ENCODE measurements at places on chromosomes 1 and 21.

GRCh38 chr1:205604059-205604458, 27.8 kb downstream of the ELK4 start:
- DNase-seq: no peak

- peak; percentile 77 for DNase-seq
These were observed 56.9 kb downstream of the ADAMTS5 start for GRCh38 chr21:26909972-26910371.

DNA sequence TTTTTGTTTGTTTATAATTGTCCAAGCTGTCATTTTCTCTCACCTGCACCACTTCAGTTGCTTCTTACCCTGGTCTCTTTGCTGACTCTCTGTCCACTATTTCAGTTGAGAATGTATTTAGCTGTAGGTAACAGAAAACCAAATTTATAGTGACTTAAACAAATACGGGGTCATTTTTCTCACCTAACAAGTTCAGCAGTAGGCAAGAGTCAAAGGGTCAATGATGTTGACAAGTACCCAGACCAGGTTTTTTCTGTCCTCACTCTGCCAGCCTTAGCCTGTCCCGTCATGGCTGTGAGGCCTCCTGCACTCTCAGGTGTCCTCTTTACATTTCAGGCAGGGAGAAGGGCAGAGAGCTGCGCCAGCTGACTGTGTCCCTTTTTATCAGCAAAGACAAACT, 11.8 kb downstream of the RIIAD1 start:
- DNase-seq: no peak

- DNase-seq: peak; percentile 67
These were observed 47.5 kb downstream of the YARS1 start for GRCh38 chr1:32769524-32770220.

GRCh38 chr1:44985747-44986359, 542 bp downstream of the EIF2B3 start:
- DNase-seq: no peak

DNA sequence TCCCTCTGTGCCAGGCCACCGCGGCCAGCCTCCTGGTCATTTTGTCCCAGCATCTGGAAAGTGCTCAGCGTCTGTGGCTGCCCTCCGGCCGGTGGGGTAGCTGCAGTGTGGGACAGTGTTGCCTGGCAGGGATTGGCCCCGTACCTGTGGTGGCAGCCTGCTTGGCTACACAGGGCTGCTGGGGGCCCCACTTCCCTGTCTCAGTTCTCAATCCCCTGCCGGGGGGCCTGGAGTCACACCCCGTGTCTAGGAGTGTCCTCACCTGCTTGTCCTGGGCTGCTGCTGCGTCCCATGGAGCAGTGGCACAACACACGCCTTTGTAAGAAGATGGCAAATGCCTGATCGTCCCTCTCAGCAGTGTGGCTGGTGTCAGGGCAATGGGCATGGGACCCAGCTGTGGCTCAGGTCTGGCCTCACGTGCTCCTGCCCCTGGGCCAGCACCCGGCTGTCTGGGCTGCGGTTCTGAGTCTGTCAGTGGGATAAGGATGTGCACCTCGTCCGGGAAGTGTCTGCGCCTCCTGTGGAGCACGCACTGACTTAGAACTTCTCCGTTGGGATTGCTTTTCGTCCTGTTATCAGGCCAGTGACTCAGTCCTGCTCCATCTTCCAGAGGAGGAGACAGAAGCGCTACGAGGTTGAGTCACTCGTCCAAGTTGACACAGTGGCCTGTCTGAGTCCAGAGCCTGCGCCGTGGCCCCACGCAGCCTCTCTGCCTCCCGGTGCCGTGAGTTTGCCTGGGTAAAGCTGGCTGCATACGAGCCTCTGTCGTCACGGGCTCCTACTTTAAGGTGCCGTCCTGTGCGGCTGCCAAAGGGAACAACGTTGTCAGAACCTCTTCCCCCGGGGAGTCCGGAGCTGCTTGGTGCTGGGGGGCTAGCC, 41.0 kb downstream of the CRYAA start:
- peak; percentile 54 for DNase-seq

- peak; percentile 25 for DNase-seq
These were observed 47.7 kb downstream of the ZNF644 start for GRCh38 chr1:90973897-90974798.

GRCh38 chr1:182628657-182629056, 24.5 kb upstream of the RGS16 start:
- no peak for DNase-seq

DNA sequence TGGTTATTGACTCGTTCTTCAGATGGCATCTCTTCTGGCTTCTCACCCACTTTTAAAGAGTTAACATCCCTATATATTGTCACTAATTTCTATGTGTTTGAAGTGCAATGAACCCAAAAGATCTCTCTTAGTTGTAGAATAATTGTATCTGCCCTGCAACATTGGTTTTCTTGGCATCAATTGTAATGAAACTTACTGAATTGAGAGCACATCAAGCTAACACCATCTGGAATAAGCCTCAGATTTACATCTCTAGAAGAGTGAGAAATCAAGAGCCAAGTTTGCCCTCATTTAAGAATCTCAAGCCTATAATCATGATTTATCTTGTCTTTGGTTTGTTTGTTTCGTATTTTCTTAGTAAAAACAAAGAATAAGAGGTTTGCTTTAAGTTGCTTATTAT, 372.6 kb upstream of the LRRC7 start:
- DNase-seq: no peak

- DNase-seq: no peak
These were observed 334.3 kb downstream of the NCAM2 start for GRCh38 chr21:21332492-21332891.

DNA sequence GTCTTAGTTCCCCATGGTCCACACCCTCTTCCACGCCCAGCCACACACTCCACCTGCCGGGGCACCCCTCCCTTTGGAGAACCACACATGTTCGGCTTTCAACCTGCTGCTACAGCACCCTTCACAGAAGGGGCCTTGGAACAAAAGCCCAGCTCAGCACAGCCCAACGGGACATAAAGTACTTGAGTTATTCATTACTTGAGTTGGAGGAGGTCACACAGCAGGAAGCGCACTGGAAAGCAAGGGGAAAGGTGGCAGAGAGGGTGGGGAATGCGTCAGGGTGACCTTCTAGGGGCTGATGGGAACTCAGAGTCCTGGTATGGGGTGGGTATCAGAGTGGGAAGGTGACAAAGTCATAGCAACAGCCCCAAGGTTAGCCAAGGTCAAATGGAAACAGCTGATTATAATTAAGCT, 3.0 kb upstream of the ATP1B1 start:
- no peak for DNase-seq

- no peak for DNase-seq
These were observed 49.7 kb downstream of the GPR52 start for GRCh38 chr1:174497478-174497877.

DNA sequence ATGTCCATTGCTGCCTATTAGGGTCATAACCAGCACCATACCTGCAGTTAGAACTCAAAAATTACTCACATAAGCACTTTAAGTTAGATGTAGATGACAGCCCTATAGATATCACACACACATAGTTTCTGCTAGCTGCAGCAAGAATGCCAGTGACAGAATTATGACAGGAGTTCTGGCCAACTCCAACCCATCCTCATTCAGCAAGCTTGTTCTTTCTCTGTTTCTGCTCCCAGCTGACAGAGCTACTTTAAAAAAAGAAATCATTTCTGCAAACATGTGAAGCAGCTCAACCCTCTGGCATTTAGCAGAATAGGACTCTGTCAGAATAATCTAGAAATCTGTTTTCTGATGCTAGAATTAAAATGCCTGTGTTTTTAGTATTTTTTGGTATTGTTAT, 23.8 kb upstream of the OTUD7B start:
- DNase-seq: no peak

DNA sequence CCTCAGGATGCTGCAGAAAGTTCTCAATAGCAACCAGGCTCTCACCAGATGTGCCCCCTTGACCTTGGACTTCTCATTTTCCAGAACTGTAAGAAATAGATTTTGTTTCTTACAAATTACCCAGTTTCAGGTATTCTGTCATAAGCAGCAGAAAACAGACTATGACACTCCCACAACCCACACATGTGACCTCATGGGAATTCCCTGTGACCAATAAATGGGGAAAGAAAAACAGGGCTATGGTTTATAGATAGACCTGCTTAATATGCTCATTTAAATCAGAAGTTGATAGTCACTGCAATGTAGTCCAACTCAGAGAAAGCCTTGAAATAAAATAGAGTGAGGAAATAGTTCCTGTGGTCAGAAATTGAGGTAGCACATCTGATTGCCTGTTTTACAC, 380.9 kb upstream of the PTBP2 start:
- DNase-seq: no peak

GRCh38 chr1:61337981-61338848, 255.9 kb downstream of the NFIA start:
- peak; percentile 91 for DNase-seq

- DNase-seq: peak; percentile 13
These were observed 730 bp upstream of the PHF13 start for GRCh38 chr1:6612641-6613360.

- no peak for DNase-seq
These were observed 64.8 kb upstream of the BEND5 start for GRCh38 chr1:48841461-48841860.

GRCh38 chr1:205497351-205497750, 7.1 kb upstream of the CDK18 start:
- DNase-seq: no peak

Data from fibroblast of skin of scalp (primary cell).